NCI-H2227 treated with DMSO at 0.1 percent for 48 hours (cell line): ENCODE measurements at places on chromosomes 12 and 14.

DNA sequence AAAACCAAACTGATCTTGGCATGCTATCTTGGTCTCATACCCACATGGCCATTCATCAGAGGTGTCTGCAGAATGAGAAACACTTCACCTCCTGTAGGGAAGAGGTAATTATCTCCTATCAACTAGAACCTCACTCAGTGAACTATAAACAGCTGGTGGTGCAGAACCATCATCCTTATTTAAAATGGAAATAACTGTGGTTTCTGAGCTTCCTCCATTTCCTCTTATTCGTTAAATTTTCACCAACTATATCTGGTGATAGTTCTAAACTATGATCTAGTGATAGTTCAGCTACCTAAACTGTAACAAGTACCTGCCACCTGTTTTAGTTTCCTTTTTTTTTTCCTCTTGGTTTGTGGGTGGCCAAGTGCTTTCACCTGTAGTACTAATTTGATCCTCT, 218.5 kb downstream of the FUT8 start:
- no peak for DNase-seq

- no peak for DNase-seq
Observed at GRCh38 chr12:98977186-98977585, 332.1 kb downstream of the APAF1 start.

- DNase-seq = no peak
Observed at GRCh38 chr12:131902332-131903241, 8.2 kb downstream of the ULK1 start.

DNA sequence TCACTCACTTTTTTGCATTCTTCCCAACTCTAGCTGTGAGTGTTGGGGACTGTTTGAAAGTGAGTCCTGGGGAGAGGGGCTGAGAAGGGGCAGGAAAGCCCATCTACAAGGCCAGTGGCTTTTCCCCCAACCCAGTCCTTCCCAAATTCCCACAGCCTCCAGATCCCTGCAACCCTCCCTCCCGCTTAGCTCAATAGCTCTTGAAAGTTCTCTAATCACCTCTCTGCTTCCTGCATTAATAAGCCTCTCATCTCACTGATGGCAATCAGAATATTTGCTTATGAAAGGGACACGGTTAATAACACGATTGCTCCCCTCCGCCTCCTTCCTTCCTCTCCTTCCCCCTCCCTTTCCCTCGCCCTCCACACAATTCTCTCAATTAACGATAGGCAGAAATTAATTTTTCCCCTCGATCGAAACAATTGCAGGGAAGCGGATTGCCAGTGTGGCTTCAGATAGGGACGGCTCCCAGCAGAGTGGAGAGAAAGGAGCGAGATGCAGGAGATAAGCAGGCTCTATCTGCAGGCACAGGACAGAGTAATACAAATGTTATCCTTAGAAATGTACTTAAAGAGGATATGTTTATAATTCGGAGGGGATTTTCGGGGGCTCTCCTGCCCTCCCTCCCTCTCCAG, 15.1 kb upstream of the GPATCH2L start:
- DNase-seq = no peak

DNA sequence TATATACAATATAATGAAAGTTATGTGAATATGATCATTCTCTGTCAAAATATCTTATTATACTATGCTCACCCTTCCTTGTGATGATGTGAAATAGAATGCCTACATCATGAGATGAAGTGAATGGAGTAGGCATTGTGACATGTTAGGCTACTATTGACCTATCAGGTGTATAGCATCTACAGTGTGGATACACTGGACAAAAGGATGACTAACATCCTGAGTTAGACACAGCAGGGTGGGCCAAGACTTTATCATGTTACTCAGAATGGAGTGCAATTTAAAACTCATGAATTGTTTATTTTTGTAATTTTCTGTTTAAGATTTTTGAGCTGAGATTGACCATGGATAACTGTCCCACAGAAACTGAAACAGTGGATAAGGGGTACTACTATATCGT, 53.4 kb upstream of the NAV3 start:
- DNase-seq = no peak

- DNase-seq = no peak
Observed at GRCh38 chr14:36655963-36656686, 5.5 kb upstream of the PAX9 start.

DNA sequence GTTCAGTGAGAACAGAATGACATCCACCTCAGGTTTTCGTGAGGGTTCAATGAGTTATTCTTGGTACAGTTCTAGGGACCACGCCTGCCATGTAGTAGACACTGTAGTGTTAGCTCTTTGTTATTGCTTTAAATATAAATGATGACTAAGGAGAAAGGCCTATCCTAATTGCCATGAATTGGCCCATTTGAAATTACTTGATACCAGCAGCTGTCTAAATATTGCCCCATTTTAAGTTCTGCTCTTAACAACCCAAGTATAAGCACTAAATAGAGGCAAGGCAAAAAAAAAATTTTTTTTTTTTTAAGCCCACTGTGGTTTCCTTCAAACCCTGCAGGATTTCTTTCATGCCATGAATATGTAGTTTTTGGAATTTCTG, 84.5 kb downstream of the BORCS5 start:
- no peak for DNase-seq

DNA sequence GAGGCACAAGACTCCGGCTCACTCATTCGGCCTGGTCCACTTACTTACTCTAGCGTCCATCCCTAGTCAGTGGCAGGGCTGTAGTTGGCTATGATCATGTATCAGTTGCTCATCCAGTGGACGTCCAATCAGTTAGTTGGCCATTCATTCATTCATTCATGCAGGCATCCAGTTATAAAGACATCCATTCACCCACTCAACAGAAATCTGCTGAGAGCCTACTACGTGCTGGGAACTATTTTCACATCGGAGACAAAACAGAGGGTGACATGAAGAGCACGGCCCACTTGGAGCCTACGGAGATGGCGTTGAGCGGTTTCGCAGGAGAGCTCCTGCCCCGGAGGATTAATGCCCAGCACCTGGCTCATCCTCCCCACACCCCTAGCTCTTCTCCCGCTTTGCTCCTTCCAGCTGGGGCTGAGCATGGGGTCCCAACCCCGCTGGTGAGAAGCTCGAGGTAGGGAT, 49.7 kb downstream of the SNAPC1 start:
- no peak for DNase-seq

GRCh38 chr14:53695692-53696214, 260.9 kb downstream of the BMP4 start:
- no peak for DNase-seq

GRCh38 chr12:65084579-65084978, 36.5 kb downstream of the WIF1 start:
- DNase-seq = no peak

GRCh38 chr12:29207120-29207519, 58.0 kb downstream of the FAR2 start:
- no peak for DNase-seq
